ENCODE measurements at places on chromosomes 12 and 14. TPM values are rescaled to one million over a fixed set of nuclear protein-coding genes. Genes with fewer than 3 reads are reported as not detected.

TRHDE gene
- not detected for total RNA-seq

SYNE2 gene
- 95.2 TPM for total RNA-seq

SLCO1B3 gene
- total RNA-seq, result not detected

ETV6 gene
- 6.5 TPM for total RNA-seq

PTCSC3 gene
- not detected for total RNA-seq

MMP14 gene
- 24.6 TPM for total RNA-seq

GPR162 gene
- 51.0 TPM for total RNA-seq

IFT81 gene
- total RNA-seq, result 30.0 TPM

- no peak overlapping the region for H3K4me3 ChIP-seq
- no peak overlapping the region for H3K27ac ChIP-seq
- no peak for DNase-seq
- H3K4me1 ChIP-seq, result no peaks in the 10 kb centered on the region
Observed at GRCh38 chr12:101305226-101305779, 25.4 kb downstream of the UTP20 start.

DNA sequence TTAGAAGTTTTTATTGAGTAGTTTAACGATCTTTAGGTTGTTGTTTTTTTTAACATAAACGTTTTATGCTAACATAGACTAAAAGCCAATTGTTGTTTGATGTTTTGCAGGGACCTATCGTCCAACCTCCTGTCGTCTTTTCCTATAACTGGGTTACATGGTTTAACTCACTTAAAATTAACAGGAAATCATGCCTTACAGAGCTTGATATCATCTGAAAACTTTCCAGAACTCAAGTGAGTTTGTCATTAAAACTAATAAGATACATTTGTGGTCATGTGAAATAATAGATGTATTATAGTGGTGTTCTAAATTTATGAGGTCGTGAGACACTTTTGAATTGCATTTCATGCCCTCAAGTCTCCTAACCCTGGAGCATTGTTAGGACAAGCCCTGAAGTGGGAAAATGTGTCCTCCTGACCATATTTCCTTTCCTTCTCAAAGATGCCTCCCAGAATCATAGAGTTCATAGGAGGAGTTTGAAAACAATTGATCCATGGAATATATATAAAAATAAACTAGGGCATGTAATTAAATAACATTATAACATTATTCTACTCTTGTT lies 84.9 kb downstream of the ZFC3H1 start:
- no peak for DNase-seq
- H3K4me1 ChIP-seq, result no peaks in the 10 kb centered on the region

- no peaks in the 10 kb centered on the region for H3K4me1 ChIP-seq
- no peaks in the 10 kb centered on the region for H3K36me3 ChIP-seq
- no peak overlapping the region for H3K27ac ChIP-seq
- no peak overlapping the region for H3K4me3 ChIP-seq
Observed at GRCh38 chr12:27807063-27807703, 27.1 kb upstream of the MANSC4 start.

DNA sequence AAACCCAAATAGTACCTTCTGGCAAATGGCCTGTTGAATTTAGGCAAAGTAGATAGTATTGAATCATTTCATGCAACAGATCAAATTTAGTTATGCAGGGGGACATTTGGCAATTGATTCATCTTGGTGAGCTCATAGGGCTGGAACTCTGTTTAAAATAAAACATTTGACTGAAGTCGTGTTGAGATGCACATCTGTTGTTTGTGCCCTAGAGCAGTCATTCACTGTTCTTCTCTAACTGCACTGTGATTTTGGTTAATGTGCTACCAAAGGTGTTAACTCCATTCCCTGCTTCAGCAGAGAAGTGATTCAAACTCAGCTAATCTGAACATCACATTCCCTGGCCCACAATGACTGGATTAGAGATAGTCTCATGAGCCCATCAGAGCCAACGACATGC lies 44.0 kb upstream of the CSRP2 start:
- no peak overlapping the region for H3K27ac ChIP-seq
- H3K36me3 ChIP-seq, result no peaks in the 10 kb centered on the region
- no peaks in the 10 kb centered on the region for H3K27me3 ChIP-seq
- no peak for DNase-seq
- H3K4me3 ChIP-seq, result no peak overlapping the region

DNA sequence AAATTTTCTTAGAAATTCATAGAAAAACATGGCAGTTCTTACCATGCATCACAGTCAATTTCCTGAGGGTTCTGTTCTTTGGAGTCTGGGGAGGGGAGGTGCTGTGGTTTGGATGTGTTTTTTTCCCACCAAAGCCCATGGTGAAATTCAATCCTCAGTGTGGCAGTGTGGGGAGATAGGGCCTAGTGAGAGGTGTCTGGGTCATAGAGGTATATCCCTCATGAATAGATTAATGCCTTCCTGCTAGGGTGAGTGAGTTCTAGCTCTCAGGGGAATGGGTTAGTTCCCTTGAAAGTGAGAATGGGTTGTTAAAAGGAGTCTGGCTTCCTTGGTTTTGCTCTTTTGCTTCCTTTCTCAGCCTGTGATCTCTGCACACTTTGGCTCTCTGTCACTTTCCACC lies 277.8 kb downstream of the APAF1 start:
- no peak overlapping the region for H3K27ac ChIP-seq
- no peak overlapping the region for H3K4me3 ChIP-seq
- H3K36me3 ChIP-seq, result no peaks in the 10 kb centered on the region
- H3K27me3 ChIP-seq, result no peaks in the 10 kb centered on the region
- no peak for DNase-seq

GRCh38 chr12:98420461-98420860 lies 94.9 kb upstream of the TMPO start:
- no peaks in the 10 kb centered on the region for H3K27me3 ChIP-seq
- H3K36me3 ChIP-seq, result no peaks in the 10 kb centered on the region
- no peak for DNase-seq
- peaks cover 4% of the 10 kb centered on the region for H3K4me1 ChIP-seq
- H3K27ac ChIP-seq, result no peak overlapping the region
- H3K4me3 ChIP-seq, result no peak overlapping the region

- no peaks in the 10 kb centered on the region for H3K36me3 ChIP-seq
- no peaks in the 10 kb centered on the region for H3K4me1 ChIP-seq
- peak overlapping the region; percentile 39 for H3K27ac ChIP-seq
Observed at GRCh38 chr14:87630846-87631245, 362.1 kb downstream of the GALC start.

GRCh38 chr14:92610849-92611271 lies 97.3 kb downstream of the RIN3 start:
- no peak for DNase-seq
- H3K4me1 ChIP-seq, result no peaks in the 10 kb centered on the region
- no peak overlapping the region for H3K27ac ChIP-seq

DNA sequence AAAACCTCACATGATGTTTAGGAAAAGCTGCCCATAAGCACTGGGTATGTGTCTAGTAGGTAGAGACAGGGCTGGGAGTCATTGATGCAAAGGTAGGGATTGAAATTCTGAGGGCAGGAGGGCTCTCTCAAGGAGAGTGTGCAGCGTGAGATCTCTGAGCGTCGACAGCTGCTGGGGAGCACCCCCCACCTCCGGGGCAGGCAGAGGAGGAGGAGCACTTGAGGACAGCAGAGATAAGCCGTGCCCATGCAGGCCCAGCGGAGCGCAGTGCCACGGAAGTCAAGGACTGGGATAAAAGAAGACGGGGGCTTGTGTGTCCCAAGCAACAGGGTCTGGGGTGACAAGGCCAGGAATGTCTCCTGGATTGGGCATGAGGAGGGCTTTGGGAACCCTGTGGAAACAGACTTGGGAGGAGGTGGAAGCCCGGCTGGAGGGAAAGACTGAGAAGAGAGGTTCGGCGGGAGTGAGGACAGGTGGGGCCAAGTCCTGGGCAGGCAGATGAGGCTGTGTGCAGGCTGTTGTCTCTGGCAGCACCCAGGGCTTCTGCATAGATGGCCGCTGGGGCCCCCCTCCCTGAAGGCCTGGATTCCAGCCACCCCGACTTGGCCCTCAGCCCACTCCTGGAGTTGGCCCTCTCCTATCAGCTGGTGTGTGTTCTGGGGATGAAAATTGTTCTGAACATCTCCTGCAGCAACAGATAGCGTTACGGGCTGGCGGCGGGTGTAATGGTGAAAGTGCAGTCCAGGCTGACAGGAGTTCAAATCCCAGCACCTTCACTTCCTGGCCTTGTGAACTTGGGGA lies 1.9 kb downstream of the CACNA2D4 start:
- peak; percentile 55 for DNase-seq
- H3K4me1 ChIP-seq, result peaks cover 31% of the 10 kb centered on the region
- H3K27ac ChIP-seq, result no peak overlapping the region
- H3K4me3 ChIP-seq, result no peak overlapping the region
- H3K27me3 ChIP-seq, result no peaks in the 10 kb centered on the region

GRCh38 chr14:23481362-23481970 lies 12.0 kb downstream of the NGDN start:
- DNase-seq, result peak; percentile 77
- H3K36me3 ChIP-seq, result peaks cover 16% of the 10 kb centered on the region
- no peak overlapping the region for H3K27ac ChIP-seq
- no peaks in the 10 kb centered on the region for H3K27me3 ChIP-seq
- H3K4me1 ChIP-seq, result no peaks in the 10 kb centered on the region

GRCh38 chr12:15808250-15808649 lies 19.1 kb upstream of the EPS8 start:
- no peaks in the 10 kb centered on the region for H3K27me3 ChIP-seq
- H3K4me3 ChIP-seq, result no peak overlapping the region
- H3K27ac ChIP-seq, result no peak overlapping the region
- H3K4me1 ChIP-seq, result no peaks in the 10 kb centered on the region

GRCh38 chr12:106369624-106370346 lies 12.2 kb downstream of the POLR3B start:
- H3K27ac ChIP-seq, result no peak overlapping the region
- peaks cover 23% of the 10 kb centered on the region for H3K36me3 ChIP-seq
- H3K27me3 ChIP-seq, result no peaks in the 10 kb centered on the region
- peak; percentile 80 for DNase-seq
- H3K4me3 ChIP-seq, result no peak overlapping the region
- H3K4me1 ChIP-seq, result no peaks in the 10 kb centered on the region

Measured in cardiac muscle cell (in vitro differentiated cells and primary cell).